Heart right ventricle (tissue), 16 donors: ENCODE measurements at places on chromosomes 5 and 9. TPM values are rescaled to one million over a fixed set of nuclear protein-coding genes. Genes with fewer than 3 reads are reported as not detected.
A peak's percentile ranks its signal among the peaks of the same experiment; 100 is the strongest.

DNA sequence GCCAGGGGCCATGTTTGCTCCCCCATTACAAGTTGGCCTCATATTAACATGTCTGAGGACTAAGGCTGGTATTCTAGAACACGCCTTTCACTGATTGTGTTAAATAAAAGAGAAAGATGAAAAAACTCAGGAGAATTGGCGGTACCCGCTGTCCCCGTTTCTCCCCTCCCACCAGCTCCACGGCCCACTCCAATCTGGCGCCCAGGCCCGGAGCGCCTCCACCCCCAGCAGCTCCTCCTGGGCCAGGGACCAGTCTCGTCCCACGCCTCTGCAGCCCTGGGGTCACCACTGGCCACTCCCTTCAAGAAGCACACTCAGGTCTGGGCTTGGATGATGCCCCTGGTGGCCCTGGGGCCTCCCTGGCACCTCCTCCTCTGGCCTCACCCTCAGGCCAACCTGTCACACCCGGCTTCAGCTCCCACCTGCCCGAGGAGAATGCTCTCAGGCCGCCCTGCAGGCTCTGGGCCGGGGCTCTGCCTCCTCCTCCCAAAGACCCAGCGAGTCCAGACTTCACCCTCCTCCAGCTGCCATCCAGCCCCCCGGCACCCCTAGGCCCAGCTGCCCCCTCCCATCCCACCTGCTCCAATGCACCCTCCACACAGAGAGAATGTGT, 133.0 kb upstream of the PPP1R26 start:
- no peak for DNase-seq

- no peak for DNase-seq
Observed at GRCh38 chr9:88379352-88379751, 8.9 kb upstream of the SPIN1 start.

GRCh38 chr5:89065919-89066318, 182.9 kb upstream of the MEF2C start:
- no peak for DNase-seq

- no peak for DNase-seq
Observed at GRCh38 chr5:139243425-139243970, 45.3 kb upstream of the SIL1 start.

DNA sequence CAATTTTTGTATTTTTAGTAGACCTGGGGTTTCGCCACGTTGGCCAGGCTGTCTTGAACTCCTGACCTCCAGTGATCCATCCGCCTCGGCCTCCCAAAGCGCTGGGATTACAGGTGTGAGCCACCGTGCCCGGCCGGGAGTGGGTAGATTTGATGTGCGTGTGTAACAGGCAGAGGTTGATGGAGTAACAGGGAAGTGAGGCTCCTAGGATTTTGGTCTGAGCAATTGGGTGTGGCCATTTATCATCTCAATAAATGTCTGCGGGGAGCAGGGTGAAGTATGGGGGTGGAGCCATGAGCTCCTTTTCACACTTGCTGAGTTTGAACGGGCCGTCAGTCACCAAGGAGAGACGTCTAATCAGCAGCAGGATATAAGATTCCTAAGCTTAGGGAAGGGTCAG, 1.2 kb upstream of the REXO4 start:
- no peak for DNase-seq

GRCh38 chr9:35842795-35843194, 13.8 kb downstream of the TMEM8B start:
- no peak for DNase-seq

DNA sequence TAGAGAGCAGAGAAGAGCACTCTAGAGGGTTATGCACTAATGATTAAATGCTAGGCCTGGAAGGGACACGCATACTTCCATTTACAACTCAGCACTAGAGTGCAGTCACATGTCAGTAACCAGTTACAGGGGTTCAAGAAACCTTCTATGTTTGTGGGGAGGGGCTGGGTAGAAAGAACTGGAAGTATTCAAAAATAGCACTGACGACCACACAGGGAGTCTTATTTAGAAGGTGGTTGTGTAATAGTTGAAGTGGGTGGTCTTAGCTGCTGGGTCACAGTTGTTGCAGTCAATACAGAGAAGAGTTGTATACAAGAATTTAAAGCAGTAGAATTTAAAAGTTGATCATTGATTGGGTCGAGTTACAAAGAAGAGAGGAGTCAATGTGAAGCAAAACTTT, 15.4 kb downstream of the AOPEP start:
- DNase-seq, result no peak

- no peak for DNase-seq
Observed at GRCh38 chr5:95881833-95882232, 59.3 kb upstream of the GLRX start.

DNA sequence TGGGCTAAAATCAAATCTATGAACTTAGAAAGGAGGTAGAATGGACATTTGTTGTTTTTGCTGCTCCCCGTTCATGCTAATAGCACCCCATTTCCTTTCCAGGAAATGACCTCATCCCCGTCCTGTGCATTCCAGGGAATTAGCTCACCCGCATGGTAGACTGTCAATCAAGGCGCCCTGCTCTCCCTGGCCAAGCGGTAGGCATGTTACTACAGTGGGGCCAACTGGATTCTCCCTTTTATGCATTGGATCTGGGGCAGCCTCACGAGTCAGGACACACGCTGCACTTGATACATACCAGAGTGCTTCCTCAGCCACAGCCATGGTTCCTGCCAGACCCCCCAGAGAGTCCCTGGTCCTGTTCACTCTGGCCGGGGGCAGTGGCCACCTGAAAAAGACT, 111.0 kb upstream of the PTCH1 start:
- no peak for DNase-seq

DNA sequence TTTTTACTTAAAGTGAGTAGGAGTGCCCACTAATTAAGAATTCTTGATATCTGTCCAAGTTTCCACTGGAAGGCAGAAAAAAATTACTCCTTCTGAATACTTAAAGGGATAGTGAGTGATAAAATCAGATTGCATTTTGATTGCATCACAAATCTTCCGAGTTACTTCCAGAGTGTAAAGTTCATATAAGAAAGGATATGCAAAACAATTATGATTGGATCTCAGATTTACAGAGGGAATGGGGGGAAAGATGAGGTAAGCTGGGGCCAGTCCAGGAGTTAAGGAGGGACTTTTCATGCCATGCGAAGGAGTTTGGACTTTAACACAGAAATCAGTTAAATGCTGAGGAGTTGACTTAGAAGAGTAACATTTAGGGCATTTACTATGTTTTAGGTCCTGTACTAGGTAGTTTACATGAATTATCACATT, 9.3 kb upstream of the RNF145 start:
- no peak for DNase-seq

DNA sequence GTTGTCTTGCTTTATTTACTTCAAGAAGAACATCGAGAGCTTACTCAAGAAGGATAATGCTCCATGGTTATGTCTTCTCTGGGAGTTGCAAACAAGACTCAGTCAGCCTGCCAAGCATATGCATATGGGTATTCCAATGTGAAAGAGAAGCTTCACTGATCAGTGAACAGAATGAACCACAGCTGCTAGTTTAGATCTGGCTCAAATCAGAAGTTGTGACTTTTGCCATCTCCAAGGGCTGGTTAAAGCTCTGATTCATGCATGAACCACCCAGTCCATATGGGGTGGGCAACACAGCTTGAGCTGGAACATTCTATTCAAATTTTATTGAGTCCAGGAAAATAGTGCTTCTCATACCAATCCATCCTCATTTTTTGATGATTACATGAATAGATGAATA, 50.0 kb downstream of the ATPSCKMT start:
- DNase-seq, result no peak

- DNase-seq, result peak; percentile 70
Observed at GRCh38 chr9:136902259-136902821, 16.0 kb downstream of the TRAF2 start.

DNA sequence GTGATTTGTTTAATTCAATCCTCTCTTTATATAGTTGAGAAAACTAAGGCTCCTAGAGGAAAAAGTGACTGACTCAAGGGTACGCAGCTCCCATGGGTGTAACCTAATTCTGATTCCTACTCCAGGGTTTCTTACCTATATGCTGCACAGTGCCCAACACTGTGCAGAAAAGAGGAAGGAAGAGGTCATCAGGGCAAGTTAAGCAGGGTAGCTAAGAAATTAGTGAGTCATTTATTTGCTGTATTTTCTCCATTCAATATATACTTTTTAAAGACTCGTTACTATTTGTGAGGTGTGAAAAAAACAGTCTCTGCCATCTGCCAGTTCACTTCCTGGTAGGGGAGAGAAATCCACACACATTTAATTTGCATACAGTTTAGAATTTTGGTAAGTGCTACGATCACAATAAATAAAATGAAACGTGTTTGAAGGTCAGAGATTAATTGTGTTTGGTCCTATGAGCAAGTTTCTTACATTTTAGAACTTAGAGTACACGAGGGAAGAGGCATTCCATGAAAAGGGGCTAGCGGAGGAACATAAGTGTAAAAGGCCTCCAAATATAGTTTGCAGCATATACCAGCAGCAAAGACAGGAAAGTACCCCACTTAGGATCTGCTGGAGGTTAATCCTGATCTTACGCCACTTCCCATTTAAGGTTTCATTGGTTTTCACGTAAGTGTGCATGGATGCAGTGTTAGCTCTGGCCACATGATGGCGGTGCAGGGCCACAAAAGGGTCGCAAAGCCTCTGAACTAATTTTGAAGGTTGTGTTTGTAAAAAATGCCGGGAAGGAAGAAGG, 59.9 kb upstream of the TLR4 start:
- DNase-seq, result peak; percentile 73

DNA sequence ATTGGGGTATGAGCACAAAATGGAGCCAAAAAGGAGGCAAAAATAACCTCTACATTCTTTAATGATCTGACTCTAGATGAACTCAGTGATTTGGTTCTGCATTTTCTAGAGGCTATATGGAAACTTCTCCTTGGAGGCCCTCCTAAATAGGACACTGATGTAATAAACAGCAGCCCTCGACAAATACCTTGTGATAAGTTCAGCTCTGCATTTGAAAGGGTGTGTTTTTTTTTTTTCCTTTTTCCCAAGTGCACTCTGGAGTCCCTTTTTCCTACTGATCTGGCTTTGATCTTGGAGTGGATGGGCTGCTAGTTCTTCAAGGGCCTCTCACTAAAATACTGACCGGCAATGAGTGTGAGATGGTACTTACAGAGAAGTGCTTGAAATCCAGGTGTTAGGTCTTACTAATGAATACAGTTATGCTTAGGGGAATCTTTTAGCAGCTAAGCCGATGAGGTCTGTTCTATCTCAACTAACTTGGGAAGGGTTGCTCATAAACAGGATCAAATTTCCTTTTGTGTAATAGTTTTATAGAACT, 161.7 kb downstream of the MAST4 start:
- no peak for DNase-seq

DNA sequence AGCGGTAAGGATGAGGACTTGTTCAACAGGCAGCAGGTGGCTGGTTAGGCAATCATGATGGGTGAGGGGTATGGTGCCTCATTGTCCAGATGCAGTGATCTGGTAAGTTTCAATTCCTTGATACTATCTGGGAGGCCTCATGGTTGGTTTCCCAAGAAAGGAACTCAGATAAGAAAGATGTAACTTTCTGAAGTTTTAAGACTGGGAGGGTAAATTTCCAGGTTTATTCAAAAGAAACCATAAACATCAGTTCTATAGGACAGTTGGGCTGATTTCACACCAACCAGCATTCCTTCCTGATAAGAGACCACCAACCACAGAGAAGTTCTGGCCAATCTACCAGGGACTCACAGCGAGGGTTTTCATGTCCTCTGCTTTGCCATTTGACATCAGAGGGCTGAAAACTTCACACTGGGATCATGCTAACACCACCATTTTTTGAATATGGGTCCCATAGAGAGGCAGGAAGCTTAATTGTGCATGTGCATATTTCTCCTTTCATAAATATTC, 773 bp upstream of the AGGF1 start:
- no peak for DNase-seq

GRCh38 chr9:6959270-6960000, 201.7 kb downstream of the KDM4C start:
- DNase-seq, result no peak

- DNase-seq, result peak; percentile 31
Observed at GRCh38 chr9:99103901-99104458, 933 bp upstream of the TGFBR1 start.

The CNTFR gene
- 1.1 TPM for total RNA-seq

The NXNL2 gene
- not detected for total RNA-seq

The CCDC180 gene
- 3.5 TPM for total RNA-seq

The CDH6 gene
- total RNA-seq, result 6.9 TPM
